ENCODE measurements at places on chromosomes 16 and 17.
A peak's percentile ranks its signal among the peaks of the same experiment; 100 is the strongest.

GRCh38 chr17:5718726-5719125 is 134.4 kb upstream of the NLRP1 start:
- DNase-seq: no peak

DNA sequence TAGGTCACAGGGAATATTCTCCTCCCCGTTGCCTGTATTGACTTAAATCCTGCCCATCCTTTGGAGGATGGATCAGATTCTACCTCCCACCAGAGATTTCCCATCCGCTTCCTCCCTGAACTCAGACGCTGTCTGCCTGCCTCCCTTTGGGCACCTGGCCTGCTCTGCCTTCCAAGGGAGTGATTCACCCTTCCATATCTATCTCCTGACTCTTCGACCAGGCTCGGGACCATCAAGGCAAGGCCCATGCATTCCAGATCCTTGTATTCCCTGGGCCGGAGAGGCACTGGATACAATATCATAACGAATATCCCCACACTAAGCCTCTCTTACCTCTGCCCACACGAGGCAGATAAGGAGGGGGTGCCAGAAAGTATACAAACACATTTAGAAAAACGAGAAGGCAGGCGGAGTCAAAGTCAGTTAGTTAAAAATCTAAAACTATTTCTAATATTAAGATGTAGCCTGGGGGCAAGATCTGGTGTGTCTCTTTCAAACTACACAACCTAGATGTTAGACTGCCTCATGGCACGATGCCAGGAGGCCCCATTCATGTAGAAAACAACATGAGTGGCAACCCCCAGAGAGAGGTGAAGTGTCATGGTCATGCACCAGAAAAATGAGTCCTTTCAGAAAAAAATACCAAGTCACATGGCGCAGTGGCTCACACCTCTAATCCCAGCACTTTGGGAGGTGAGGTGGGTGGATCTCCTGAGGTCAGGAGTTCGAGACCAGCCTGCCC is 9.2 kb downstream of the PMP22 start:
- DNase-seq: no peak

DNA sequence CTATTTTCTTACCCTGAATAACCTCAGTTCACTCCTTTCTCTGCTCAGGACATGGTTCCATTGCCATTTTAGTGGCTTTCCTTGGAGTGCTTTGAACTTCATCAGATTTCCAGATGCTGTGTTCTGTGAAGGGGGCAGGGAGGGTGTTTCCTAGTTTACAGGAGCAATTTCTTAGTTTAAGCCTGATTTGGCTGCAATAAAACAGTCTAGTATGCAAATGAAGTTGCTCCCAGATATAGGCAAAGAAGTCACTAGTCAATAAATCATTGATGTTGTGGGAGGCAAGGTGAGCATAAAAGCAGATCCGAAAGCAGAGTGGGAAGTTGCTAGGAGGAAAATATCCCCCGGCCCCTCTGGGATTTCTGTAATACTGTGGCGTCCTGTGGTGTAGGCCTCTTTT is 202.3 kb downstream of the HS3ST4 start:
- DNase-seq: no peak

GRCh38 chr17:48162306-48162934 is 54.9 kb downstream of the SNX11 start:
- no peak for DNase-seq

DNA sequence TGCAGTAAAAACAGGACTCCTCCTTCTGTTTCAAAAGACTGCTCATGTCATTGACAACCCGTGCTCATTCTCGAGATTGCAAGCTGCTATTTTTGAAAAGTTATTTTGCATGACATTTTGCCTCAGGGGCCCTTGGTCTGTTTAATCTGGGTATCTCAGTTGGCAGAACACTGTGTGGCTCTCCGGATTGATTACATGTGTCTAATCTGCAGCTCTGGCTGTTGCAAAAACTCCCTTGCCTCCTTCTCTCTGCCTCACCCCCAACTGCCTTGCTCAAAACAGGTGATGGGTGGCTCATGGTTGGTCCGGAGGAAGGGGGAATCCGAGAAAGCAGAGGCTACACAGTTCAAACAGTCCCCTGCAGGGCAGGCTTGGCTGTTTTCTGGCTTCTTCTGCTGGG is 25.3 kb downstream of the GINS3 start:
- DNase-seq: no peak

DNA sequence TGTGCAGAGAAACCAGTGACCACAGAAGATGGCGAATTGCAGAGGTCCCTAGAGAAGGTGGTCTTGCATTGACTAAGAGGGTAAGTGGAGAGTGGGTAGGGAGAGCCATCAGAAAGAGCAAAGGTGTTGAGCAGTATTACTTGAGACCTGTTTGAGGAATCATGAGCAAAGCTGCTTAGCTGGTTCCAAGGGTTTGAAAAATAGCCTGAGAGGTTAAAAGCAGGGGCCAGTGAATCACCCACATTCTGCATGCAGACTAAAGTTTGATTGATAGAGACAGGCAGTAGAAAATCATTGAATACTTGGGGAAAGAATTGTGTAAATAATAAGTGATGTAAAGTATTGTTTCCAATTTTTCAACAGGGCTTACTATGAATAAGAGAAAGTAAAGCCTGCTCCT is 34.0 kb upstream of the KCNJ16 start:
- no peak for DNase-seq

- DNase-seq: peak; percentile 86
These were observed 25.8 kb downstream of the LITAF start for GRCh38 chr16:11560701-11561453.

DNA sequence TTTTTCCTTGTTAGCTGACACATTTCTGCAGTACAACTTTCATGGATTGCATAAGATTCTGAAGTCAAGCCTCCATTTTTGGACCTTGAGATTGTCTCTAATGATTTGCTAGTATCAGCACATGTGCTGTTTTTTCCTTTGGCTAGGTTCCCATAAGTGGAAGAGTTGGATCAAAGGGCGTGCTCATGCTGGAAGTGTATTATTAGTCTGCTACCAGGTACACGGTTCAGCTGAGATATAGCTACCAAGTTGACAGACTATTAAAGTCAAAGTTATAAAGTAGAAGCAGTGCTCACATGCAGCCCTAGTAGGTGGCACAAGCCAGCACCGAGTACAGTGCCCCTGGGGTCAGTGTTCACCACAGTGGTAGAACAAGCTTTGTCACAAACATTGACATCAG is 3.2 kb downstream of the FAHD1 start:
- DNase-seq: no peak

- no peak for DNase-seq
These were observed 8.2 kb downstream of the NOS2 start for GRCh38 chr17:27792095-27792494.

DNA sequence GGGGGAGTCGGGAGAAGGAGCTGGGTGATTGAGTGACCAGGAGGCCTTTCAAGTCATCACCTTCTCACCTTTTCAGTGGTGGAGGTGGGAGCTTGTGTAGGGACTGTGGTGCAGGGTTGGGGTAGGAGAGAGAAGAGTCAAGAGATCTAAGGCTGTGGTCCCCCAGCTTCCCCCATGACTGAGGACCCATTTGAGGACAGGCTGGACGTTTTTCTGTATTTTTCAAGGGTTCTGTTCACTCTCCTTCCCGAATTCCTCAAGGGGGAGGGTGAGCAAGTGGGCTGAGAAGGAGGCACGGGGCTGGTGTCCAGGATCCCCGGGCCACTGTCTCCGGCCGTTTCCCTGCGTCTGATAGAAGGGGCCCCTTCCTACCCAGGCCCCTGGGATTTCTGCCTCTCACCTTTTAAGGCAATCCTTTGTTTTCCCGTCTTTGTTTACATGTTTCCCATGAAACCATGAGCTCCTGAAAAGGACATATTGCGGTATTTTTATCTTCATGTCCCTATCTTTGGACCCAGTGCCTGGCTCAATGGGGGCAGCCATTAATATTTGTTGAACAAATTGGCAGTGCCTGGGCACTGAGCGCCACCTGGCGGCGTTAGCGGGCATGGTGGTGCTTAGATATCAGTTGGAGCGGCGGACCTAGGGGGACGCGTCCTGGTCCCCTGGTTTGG is 9.2 kb upstream of the CD300A start:
- DNase-seq: peak; percentile 61

Data from CD4-positive, CD25-positive, alpha-beta regulatory T cell (primary cell).